Kasumi-1 (cell line): ENCODE measurements at places on chromosomes 4 and X.

- DNase-seq = no peak
Observed at GRCh38 chr4:114334884-114335330, 263.7 kb upstream of the UGT8 start.

- peak; percentile 57 for DNase-seq
Observed at GRCh38 chr4:25767877-25768725, 94.7 kb downstream of the SEL1L3 start.

DNA sequence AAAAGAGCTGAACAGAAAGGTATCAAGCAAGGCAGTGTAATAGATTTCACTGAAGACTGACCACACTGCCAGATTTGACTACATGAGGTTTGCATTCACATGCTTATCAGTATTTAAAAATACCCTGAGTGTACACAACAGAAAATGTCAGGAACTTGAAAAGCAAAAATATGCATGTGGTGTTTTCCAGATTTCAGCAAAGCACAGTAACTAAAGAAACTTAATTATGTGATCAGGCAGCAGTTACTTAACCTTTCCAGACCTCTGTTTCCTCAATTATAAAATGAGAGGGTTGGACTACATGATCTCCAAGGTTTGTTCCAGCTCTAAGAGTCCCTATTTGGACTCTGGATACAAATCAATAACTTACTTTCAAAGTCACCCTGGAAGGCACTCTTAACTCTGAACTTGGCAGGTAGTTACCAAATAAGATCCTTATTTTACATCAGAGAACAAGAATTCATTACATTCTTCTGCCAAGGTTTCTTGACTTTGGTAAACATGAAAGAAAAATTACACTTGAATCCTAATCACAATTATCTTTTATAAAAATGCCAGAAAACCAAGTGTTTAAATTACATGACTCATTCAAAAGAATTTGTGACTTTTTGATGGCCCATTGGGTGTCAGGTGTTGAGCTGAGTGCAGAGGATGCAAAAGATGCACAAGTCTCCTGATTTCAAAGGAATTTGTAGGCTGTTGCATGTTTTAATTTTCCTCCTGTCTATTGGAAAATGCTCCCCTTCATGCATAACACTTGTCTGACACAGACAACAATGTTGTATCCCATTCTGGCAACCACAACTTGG, 241.6 kb downstream of the MGST2 start:
- DNase-seq = no peak

DNA sequence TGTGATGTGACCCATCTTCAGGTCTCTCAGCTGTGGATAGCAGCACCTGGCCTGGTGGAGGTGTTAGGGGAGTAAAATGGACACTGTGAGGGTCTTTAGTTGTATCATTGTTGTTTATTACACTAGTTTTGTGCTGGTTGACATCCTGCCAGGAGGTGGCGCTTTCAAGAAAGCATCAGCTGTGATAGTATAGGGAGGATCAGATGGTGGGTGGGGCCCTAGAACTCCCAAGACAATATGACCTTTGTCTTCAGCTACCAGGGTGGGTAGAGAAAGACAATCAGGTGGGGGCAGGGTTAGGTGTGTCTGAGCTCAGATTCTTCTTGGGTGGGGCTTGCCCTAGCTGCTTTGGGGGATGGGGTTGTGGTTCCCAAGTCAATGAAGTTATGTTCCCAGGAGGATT, 162.8 kb downstream of the PPP1R2C start:
- DNase-seq = no peak

- DNase-seq = no peak
Observed at GRCh38 chr4:101439926-101440325, 92.6 kb upstream of the PPP3CA start.

- no peak for DNase-seq
Observed at GRCh38 chrX:104330966-104331365, 76.2 kb upstream of the ESX1 start.

DNA sequence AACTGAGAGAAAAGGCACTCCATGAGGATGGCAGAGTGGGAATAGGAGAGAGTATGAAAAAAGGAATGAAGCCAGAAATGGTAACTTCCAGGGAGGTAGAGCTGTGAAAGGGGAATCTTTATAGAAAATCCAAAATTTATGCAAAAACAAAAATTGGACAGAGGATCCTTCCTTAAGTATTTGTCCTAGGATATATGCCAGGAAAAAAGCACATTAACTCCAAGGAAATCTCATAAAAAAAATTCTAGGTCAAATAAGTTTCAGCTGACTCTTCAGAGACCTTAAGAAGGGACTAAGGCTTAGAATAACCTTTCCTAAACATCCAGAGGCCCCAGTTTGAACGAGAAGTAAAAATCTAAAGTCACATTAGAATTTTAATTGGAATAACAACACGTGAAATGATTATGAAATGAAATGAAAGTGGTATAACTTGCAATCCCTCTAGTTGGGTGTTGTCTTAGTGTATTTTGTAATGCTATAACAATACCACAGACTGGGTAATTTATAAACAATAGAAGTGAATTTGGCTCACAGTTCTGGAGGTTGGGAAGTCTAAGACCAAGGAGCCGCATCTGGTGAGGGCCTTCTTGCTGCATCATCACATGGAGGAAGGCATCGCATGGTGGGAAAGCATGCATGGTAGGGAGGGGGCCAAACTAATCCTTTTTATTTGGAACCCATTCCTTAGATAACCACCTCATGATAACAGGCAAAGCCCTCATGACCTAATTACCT, 145.4 kb upstream of the RXFP1 start:
- no peak for DNase-seq

DNA sequence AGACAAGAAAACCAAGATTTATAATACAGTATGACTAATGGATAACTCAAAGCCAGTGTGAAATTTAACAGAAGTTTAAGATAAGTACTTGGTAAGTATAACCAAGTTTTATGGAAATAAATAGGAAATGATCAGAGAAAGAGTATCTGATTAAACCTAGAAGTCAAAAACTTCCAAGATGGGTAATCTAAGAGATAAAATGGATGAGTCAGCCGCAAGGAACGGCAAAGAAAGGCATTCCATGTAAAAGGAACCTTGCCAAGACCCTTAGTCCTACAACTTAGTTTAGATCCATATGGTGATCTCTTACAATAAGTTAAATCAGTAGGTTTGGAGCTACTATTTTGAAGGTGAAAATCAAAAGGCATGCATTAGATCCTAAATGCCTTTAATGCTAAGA, 34.8 kb downstream of the LIN54 start:
- DNase-seq = no peak

GRCh38 chr4:184968784-184969201, 49.5 kb upstream of the HELT start:
- no peak for DNase-seq
